ENCODE measurements at places on chromosomes 1 and 21.

- no peak for DNase-seq
These were observed 24.9 kb downstream of the CSMD2 start for GRCh38 chr1:34140011-34140676.

DNA sequence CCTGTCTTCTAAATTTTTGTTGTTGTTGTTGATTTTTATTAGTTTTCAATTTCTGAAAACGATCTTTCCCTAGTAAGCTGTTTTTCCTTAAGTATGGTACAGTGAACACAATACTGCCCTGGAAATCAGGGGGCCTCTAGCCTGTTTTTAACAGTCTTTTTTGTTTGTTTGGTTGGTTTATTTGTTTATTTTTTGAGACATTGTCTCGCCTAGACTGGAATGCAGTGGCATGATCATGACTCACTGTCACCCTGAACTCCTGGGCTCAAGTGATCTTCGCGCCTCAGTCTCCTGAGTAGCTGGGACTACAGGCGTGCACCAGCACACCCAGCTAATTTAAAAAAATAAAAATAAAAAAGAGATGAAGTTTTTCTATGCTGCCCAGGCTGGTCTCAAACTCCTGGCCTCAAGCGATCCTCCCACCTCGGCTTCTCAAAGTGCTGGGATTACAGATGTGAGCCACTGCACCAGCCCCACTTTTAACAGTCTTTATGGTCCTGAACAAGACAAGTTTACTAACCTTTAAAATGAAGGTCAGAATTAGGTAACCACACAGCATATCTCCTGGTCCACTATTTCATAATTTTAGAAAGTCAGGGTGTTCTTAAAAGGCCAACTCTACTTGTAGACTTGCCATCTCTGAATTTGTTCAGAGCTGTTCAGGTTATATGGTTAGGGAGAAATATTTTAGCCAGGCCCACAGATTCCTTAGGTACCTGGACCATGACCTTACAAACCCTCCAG lies 35.4 kb downstream of the TBCE start:
- no peak for DNase-seq

DNA sequence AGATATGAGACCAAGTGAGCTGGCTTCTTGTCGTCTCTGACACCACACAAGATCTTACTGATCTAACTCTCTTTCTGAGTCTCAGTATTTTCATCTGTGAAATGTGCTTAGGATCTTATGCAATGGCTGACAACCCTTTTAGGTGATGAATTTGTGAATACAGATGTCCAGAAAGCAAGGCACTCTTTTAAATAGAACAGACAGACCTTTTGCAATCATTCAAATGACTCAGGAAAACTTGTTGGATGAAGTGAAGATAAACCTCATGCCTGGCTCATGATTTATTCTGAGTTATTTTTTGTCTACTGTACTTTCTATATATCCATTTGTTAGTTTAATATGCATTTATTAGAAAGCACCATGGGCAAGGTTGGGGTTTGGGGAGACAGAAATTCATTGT lies 411.3 kb downstream of the PTPRU start:
- DNase-seq = no peak

GRCh38 chr1:68958958-68959357 lies 462.1 kb upstream of the DEPDC1 start:
- DNase-seq = no peak

DNA sequence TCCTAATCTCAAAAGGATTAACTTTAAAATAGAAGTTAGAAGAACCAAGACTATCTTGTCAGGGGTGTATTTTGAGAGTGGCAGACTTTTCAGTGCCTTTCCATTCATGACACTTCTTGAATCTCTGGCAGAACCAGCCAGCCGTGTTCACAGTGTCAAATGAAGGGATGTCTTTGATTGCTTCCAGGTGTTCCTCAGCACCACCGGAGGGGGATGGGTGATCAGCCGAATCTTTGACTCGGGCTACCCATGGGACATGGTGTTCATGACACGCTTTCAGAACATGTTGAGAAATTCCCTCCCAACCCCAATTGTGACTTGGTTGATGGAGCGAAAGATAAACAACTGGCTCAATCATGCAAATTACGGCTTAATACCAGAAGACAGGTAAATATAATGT lies 32.3 kb downstream of the FMO1 start:
- no peak for DNase-seq

GRCh38 chr1:143735764-143736461 lies 235.9 kb downstream of the FAM72C start:
- no peak for DNase-seq

DNA sequence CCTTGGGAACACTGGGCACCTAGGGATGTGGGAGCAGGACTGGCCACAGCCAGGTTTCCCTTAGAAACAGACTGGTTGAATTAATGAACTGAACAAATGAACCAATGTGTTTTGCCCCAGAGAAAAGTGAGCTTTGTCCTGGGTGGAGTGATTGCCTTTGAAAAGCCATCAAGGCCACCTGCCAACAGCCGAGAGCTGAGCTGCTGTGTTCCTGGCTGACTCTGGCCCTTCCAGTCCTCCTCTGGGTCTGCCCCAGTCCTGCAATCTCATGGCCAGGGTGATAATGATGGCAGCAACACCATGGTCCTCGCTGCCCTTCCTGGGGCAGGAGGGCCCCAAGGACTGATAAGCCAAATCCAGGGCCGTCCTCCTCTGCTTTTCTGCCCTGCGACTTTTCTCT lies 18.2 kb upstream of the GJA9 start:
- no peak for DNase-seq

DNA sequence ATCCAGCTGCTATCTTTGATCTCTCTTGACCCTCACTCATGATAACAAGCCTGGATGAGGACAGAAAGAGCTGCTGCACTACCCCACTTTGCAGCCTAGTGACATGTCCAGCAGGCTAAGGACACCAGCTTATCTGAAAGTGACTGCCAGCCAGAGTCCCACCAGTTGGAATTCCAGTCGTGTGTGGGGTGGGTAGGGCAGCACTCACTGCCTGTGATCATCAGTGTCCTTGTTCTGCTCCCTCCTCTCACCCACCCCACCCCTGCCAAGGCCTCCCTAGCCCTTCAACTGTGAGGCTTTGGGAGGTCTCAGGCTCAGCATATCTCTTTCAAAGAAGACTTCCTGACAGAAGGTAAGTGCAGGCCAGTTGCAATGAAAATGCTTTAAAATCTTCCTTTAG lies 15.5 kb upstream of the NMNAT2 start:
- DNase-seq = peak; percentile 74

GRCh38 chr1:201652181-201652580 lies 113.3 kb downstream of the NAV1 start:
- no peak for DNase-seq

- DNase-seq = no peak
These were observed 4.7 kb downstream of the FAM229A start for GRCh38 chr1:32357614-32358013.

GRCh38 chr1:24554714-24555113 lies 1.2 kb upstream of the NCMAP start:
- DNase-seq = no peak

Data from testis (tissue), 5 donors.